Sigmoid colon (tissue), 7 donors: ENCODE measurements at places on chromosomes 12 and 14. TPM values are rescaled to one million over a fixed set of nuclear protein-coding genes. Genes with fewer than 3 reads are reported as not detected.

DNA sequence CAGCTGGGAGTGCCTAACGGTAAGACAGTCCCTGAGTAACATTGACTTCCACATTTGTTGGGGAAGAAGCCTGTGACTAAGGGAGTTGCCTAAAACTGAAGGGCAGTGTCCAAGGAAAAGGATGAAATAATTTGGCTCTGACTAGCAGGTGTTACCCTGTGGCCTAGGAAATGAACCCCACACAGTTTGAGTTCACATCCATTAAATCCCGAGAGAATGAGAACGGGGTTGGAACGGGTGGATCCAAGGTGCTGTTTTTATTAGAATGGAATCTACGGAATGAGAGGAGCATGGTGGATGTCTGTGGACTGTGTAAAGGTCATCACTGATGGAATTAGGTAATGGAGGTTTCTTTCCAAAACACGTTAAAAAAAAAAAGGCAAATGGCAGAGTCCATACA lies 324.0 kb downstream of the MED13L start:
- DNase-seq = no peak

DNA sequence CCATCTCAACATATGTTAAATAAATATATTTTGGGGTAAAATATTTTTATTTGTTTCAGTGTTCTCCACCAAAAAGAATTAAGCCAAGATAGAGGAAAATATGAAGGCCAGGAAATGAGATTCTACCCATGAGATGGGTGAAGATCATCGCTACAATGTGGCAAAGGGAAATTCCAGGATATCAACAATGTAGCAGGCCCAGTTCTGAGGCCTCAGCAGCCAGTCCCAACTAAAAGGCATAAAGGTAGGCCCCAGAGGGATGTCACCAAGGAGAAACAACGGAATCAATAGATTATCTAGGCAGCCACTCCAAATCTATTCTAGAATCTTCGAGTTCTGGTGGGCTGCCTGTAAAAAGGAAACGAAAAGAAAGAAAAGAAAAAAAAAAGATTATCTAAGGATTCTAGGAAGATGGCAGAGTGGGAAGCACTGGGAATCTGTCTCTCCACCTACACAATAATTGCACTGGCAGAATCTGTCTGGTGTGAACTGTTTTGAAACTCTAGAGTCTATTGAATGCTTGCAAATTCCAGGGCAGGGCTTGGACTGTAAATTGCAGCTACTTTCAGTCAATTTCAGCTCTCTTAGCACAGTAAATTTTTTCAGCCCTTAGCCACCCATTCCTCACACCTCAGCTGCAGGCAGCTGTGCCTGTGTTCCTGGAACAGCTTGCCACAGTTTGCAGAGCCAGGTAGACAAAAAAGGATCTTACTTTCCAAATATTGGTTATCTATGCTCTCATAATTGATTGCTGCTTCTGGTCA lies 33.1 kb upstream of the MMP19 start:
- no peak for DNase-seq

- no peak for DNase-seq
These were observed 794 bp downstream of the HOXC13 start for GRCh38 chr12:53939141-53940108.

DNA sequence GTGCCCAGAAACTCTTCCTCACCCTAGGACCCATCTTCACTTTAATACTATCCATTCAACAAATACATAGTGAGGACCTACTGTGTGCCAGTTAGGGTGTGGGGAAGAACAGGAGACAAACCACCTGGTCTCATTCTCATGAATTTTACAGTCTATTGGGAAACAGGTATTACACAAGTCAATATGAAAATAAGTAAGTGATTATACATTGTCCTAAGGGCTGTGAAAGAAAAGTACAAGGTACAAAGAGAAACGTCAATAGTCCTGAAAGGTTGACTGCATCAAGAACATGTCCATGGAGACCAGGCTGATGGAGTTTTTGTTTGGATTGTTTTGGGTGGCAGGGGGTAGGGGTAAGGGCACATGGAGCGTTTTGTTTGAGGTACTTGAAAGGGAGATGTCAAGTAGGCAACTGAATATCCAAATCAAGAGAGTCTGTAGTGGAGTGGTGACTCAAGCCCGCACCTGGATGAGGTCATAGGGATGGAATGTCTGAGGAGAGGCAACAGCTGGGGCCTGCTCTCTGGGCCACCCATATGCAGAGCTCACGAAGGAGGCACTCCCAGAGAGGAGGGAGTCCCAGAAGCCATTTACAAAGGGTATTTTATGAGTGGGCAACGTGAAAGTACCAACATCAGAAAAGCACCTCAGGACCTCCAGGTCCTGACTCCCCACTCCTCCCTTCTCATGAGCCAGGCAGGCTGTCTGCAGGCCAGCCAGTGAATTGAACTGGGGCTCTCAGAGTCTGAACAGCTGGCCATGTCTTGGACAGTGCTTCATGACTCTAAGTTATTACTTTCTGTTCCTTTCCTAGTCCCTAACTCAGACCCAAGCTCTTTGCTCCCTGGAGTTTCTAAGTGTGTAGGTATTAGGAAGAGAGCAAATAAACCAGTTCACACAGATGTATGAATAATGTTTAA lies 272.0 kb downstream of the ZFP36L1 start:
- no peak for DNase-seq

- no peak for DNase-seq
These were observed 12.3 kb downstream of the BRAP start for GRCh38 chr12:111673503-111673902.

DNA sequence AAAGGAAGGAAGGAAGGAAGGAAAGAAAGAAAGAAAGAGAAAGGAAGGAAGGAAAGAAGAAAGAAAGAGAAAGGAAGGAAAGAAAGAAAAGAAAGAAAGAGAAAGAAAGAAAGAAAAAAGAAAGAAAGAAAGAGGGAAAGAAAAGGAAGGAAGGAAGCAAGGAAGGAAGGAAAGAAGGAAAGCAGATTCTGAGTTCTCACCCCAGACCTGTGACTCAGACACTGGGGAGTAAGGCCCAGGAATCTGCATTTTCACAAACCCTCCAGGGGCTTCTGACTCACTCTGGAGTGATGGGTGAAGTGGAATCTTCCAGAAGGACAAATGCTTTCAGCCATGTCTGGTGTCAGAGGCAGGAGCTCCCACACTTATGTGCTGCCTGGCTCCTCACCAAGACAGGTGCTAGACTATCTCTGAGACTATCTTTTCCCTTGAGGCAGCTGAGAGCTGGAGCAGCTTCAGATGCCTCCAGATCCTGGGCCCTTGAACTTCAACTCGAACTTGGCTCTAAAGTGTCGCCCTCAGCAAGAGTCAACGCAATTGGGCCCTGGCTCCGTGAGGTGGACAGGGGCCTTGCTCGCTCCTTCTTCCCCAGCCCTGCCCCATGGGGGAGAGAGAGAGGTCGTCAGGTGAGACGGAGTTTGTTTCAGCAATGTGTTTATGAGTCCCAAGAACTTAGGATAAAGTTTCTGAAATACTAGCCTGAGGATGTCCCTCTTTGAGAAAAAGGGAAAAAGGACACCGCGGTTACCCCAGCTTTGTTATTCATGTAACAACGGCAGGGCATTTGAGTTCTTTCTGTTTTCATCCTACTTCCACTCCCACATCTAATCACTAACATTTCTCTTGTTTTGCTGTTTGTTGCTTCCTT lies 19.8 kb upstream of the SCARB1 start:
- no peak for DNase-seq

- DNase-seq = no peak
These were observed 34.7 kb downstream of the GRIP1 start for GRCh38 chr12:66644151-66644550.

GRCh38 chr12:60100160-60100559 lies 504.3 kb downstream of the SLC16A7 start:
- DNase-seq = no peak

DNA sequence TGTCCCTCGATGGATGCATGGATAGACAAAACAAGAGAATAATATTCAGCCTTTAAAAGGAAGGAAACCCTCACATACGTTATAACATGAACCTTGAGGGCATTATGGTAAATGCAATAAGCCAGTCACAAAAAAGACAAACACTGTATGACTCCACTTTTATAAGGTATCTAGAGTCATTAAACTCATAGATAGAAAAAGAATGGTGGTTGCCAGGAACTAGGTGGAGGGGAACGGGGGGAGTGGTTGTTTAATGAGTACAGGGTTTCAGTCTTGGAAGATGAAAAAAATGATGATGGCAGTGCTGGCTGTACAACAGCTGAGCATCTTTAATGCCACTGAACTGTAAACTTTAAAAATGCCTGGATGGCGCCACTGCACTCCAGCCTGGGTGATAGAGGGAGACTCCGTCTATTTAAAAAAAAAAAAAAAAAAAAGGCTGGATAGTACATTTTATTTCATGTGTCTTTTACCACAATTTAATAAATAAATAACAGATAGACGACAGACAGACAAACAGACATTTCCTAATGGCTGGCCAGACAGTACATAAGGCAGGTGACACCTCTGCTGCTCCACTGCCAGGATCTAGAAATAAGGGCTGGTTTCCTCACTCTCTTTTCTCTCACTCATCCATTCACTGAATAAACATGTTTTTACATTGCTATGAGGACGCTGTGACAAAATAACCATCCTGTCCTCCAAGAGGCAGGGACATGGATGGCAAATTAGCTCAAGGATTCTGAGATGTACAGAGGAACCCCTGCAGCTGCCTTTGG lies 118.8 kb downstream of the FOXN3 start:
- no peak for DNase-seq

GRCh38 chr12:5318874-5319273 lies 113.0 kb upstream of the NTF3 start:
- no peak for DNase-seq

DNA sequence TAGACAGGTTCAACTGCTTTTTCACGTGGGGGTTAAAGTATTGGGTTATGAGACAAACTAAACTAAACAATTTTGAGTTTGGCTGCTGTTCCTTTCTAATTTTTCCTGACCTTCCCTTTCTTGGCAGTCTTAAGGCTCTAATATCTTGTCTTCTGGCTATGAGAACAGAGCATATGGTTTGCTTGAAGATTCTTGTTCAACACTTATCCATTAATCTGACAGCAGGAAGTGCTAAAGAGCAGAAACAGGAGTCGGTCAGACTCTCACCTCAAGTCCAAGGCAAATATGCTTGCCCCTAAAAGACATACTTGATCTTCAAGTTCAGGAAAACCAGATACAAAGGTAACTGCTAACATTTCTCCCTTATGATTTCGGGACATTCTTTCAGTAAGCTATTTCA lies 52.6 kb upstream of the KCNJ8 start:
- no peak for DNase-seq

- no peak for DNase-seq
These were observed 32.7 kb upstream of the KLRF1 start for GRCh38 chr12:9794484-9795093.

- no peak for DNase-seq
These were observed 133.8 kb downstream of the SAMD4A start for GRCh38 chr14:54700717-54701116.

DNA sequence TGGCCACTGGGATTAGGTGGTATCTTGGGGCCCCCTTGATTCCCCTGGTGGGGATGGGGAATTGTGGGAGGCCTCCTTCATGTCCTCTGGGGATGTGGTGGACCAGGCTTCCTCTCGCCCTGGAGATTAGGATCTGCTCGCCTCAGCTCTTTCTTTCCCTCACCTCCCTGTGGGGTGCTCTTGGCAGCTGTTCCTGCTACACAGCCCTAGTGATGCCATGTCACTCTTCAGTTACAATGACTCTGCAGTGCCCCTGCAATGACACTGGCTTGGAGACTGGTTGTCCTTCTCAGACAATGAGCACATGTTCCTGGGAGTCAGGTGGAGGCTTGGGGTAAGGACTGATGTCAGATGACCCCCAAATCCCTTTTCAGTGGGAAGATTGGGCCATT lies 83.9 kb downstream of the ADCK1 start:
- DNase-seq = no peak

DNA sequence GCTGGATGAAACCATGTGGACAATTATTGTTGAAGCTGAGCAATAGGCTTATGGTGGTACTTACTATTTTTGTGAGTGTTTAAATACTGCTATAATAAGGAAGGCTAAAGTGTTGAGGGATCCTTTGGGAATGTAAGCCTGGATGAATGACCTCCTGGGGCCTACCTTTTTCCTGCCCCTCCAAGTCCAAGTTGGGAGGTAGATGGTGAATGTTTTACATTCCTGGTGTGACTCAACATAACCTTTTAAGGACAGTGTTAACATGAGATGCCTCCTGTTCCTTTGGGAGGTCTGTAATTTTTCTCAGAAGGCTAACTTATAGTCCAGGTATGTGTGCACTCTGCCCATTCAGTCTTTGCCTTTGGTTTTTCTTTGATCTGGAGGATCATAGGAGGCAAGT lies 315.9 kb downstream of the NRXN3 start:
- no peak for DNase-seq

- no peak for DNase-seq
These were observed 19.9 kb downstream of the HRK start for GRCh38 chr12:116861320-116861719.

- no peak for DNase-seq
These were observed 247.4 kb downstream of the GALC start for GRCh38 chr14:87745507-87746118.

GRCh38 chr14:76373456-76373855 lies 2.5 kb upstream of the ESRRB start:
- DNase-seq = no peak

- DNase-seq = no peak
These were observed 912 bp downstream of the PSME1 start for GRCh38 chr14:24136684-24137528.

DNA sequence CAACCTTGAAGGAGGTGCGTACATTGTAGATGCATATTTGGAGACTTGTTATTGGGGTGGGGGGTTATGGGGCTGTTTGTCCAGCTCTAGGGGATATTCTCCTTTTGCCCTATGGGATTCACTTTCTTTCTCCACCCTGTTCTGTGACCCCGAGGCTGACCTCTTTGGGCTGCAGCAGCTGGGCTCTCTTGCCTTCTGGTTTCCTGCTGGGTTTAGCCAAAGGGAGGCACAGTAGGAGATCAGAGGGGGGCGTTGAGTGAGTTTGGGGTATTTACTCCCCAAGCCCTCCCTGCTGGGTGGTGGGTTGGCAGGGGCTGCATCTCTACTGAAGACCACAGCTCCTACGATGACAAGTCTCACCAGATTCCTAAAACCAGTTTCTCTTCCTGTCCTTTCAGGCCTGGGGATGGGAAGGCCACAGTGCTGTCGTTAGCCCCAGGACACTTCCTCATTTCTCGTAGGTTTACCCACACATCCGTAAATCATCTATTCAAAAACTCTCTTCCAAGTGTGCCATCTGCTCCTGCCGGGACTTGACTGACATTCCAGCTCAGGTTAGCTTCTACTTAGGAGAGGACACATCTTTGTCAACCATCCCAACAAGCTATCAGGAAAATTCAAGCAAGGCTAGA lies 127.1 kb downstream of the TMEM30B start:
- no peak for DNase-seq

The KRT86 gene
- total RNA-seq = not detected

The GPR84 gene
- total RNA-seq = 0.54 TPM

The DIP2B gene
- 19.6 TPM for total RNA-seq

The CYP27B1 gene
- 0.28 TPM for total RNA-seq

The COCH gene
- 15.1 TPM for total RNA-seq

The ALDH1L2 gene
- total RNA-seq = 3.1 TPM

The KRT85 gene
- total RNA-seq = not detected

The DBX2 gene
- not detected for total RNA-seq

The AMHR2 gene
- not detected for total RNA-seq

The A2ML1 gene
- not detected for total RNA-seq

The TMEM121 gene
- 7.4 TPM for total RNA-seq

The CEBPE gene
- not detected for total RNA-seq
